LHCN-M2 (cell line): ENCODE measurements at places on chromosomes 5 and 9. TPM values are rescaled to one million over a fixed set of nuclear protein-coding genes. Genes with fewer than 3 reads are reported as not detected.
A peak's percentile ranks its signal among the peaks of the same experiment; 100 is the strongest.

GRCh38 chr5:7904170-7904569, 35.2 kb downstream of the MTRR start:
- peak; percentile 90 for DNase-seq

DNA sequence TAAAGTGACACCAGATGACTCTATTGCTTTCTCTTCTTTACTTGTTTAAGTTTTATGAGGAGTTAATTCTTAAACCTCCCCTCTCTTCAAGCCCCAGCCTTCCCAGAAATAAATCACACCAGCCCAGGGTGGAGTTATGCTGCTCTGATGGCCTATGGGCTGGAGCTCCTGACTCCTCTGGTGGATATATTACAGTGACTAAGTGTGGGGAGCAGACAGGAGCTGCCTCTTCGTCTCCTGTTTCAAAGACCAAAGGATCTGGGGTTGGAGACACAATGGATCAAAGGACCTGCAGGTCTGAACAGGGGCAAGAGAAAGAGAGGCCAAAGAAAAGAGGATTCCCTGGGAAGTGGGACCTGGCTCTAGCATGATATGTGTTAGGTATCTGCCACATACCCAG, 312.0 kb upstream of the MSX2 start:
- no peak for DNase-seq

- DNase-seq = peak; percentile 53
Observed at GRCh38 chr5:139711067-139711905, 63.1 kb downstream of the CXXC5 start.

- no peak for DNase-seq
Observed at GRCh38 chr5:57417320-57417719, 65.3 kb downstream of the ACTBL2 start.

- peak; percentile 2 for DNase-seq
Observed at GRCh38 chr5:140868721-140869554, at the start of gene PCDHA11. TSS of gene PCDHA11 (plus strand) at chr5:140868957. CDS start at chr5:140869104, 147 bp downstream.

Gene SYK
- not detected in 2 replicates for total RNA-seq

- no peak for DNase-seq
Observed at GRCh38 chr9:105328872-105329718, 84.6 kb downstream of the SLC44A1 start.

GRCh38 chr5:125725691-125726090, 697.5 kb upstream of the GRAMD2B start:
- DNase-seq = no peak

Gene INSYN2B
- 7.4 and 8.3 TPM in 2 replicates for total RNA-seq

DNA sequence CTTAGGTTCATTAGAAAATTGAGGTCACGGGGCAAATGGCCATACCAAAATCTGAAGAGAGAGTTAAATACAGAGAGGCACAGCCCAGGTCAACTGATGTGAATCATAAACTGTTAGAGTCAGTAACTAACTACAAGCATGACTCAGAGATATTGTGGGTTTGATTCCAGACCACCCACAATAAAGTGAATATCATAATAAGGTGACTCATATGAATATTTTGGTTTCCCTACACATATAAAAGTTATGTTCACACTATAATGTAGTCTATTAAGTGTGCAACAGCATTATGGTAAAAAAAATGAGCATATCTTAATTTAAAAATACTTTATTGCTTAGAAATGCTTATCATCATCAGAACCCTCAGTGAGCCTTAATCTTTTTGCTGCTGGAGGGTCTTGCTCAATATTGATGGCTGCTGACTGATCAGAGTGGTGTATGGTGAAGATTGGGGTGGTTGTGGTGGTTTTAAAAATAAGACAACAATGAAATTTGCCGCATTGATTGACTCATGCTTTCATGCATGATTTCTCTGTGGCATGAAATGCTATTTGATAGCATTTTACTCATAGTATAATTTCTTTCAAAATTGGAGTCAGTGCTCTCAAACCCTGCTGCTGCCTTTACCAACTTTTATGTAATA, 53.1 kb upstream of the EDIL3 start:
- peak; percentile 94 for DNase-seq

DNA sequence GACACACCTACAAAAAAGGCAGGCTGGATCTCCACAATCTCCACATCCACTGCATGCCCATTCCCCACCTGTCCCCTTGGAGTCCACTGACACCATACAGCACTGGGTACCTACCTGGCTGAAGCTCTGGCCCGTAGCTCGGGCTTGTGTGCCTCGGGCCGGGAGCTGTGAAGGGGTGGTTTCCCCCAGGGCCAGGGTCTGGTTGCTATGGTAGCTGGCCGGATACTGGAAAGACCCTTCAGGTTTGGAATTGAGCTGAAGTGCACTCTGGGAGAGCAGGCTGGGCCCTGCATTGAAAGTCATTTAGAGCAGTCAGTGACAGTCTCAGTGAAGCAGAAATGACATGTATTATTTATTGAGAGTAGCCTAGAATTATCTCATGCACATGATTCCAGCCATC, 507.3 kb downstream of the CTNND2 start:
- DNase-seq = no peak

Gene PKD2L2
- not detected in 2 replicates for total RNA-seq

Gene SPATA31D4
- total RNA-seq = not detected in 2 replicates

- DNase-seq = peak; percentile 12
Observed at GRCh38 chr9:135662758-135663450, at the start of gene LCN9. TSS of gene LCN9 (plus strand) at chr9:135663309. CDS start at chr9:135663322, 13 bp downstream.

DNA sequence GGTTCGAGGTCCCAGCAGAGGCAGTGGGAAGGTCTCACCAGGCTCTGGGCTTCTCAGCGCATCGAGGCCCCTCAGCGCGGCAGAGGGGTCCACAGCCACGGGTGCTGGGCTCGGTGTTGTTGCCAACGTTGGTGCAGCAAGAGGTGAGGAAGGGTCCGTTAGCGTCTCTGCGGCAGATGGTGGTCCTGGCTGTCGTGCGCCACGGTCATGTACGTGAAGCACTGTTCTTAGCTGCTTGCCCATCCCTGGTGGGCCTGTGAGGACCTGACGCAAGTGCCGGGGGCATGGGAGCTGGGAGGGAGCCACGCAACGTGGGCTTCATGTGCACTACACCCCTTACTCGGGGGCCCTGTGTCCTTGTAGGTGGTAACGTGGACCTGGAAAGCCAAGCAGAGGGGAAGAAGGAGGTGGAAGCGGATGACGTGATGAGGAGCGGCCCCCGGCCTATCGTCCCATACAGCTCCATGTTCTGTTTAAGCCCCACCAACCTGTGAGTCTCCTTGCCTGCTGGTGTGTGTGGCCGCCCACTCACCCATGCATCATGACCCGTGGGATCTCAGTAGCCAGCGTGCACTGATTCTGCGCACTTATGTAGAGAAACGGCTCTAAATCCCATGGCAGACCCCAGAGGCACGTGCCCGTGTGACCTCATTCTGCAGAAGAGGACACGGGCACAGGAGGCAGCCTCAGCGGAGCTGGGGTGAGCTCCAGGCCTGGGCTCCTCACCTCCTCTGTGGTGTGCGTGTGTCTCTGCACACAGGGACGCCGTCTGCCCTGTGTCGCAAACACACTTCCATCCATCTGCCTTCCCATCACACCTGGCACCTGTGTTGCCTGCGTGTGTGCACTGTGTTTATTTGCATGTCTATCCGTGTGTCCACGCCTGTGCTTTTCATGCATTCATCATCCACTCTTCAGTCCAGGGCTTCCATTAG, 166.1 kb downstream of the CACNA1B start:
- DNase-seq = no peak

Gene MSMP
- not detected in 2 replicates for total RNA-seq

Gene RELL2
- total RNA-seq = 5.2 and 7.0 TPM in 2 replicates

Gene GMCL2
- total RNA-seq = not detected in 2 replicates

Gene FSTL4
- 0.26 and 0.40 TPM in 2 replicates for total RNA-seq
